Sigmoid colon (tissue), 7 donors: ENCODE measurements at places on chromosomes 6 and 20.

DNA sequence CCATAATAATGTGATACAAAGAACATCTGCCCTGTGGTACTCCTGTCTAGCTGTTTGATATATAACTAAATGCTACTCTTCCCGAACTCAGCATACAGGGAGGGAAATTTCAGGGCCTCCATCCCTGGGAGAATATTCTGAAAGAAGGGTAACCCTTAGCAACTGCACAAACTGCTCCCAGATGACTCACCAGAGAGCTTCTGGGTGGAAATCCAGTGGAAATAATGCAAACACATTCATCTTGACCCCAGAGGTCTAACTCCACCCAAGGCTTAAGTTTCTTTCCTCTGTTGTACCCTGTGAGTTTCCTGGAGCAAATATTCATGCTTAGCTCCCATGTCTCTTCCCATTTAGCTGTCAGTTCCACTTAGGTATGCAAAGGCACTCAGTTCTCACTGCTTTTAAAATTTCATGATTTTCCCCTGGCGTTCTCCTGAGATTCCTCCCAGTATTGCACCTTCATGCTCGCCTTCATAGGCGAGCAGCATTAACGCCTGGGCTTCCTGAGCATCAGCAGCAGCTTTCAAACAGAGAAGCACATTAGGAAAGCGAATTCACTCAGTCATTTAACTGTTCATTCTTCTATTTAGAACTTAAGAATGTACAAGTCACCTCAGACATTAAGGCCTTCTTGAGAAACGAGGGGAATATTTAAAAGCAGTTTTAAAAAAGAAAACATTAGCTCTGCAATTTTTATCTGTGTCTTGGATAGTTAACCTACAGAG, 43.8 kb upstream of the LAMA4 start:
- DNase-seq, result no peak
- H3K4me1 ChIP-seq, result peaks cover 13% of the 10 kb centered on the region
- peak overlapping the region; percentile 56 for H3K27ac ChIP-seq
- H3K27me3 ChIP-seq, result no peaks in the 10 kb centered on the region
- H3K4me3 ChIP-seq, result no peak overlapping the region

- no peak for DNase-seq
- no peak overlapping the region for H3K4me3 ChIP-seq
- no peaks in the 10 kb centered on the region for H3K4me1 ChIP-seq
Measured at GRCh38 chr6:106751501-106752252, 122.3 kb downstream of the QRSL1 start.

GRCh38 chr20:45552456-45552855, 5.3 kb upstream of the EPPIN start:
- no peaks in the 10 kb centered on the region for H3K36me3 ChIP-seq
- no peak for DNase-seq
- H3K27me3 ChIP-seq, result no peaks in the 10 kb centered on the region
- H3K4me1 ChIP-seq, result no peaks in the 10 kb centered on the region
- H3K27ac ChIP-seq, result no peak overlapping the region

DNA sequence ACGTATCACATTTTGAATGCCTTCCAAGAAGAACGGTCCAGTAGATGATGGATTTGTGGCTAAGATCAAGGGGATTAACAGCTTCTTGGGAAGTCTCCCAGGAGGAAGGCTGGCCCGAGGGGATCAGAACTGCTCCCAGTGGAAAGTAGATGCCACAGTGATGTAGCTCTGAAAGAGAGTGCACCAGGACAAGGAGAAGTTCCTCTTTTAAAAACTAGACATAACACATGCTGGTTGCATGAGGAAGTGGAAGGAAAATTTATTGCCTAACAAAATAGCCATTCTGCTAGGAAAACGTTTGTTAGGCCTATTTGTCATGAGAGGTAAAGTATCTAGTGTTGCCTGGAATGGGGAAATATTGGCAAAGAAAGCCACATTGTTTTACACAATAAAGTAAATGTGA, 87.8 kb downstream of the CDH26 start:
- no peak overlapping the region for H3K27ac ChIP-seq
- no peak overlapping the region for H3K4me3 ChIP-seq
- no peaks in the 10 kb centered on the region for H3K4me1 ChIP-seq
- H3K27me3 ChIP-seq, result peaks cover 4% of the 10 kb centered on the region
- no peaks in the 10 kb centered on the region for H3K36me3 ChIP-seq

GRCh38 chr6:66558189-66558588, 851.2 kb upstream of the EYS start:
- H3K36me3 ChIP-seq, result no peaks in the 10 kb centered on the region
- no peak for DNase-seq
- no peak overlapping the region for H3K27ac ChIP-seq
- no peaks in the 10 kb centered on the region for H3K4me1 ChIP-seq

DNA sequence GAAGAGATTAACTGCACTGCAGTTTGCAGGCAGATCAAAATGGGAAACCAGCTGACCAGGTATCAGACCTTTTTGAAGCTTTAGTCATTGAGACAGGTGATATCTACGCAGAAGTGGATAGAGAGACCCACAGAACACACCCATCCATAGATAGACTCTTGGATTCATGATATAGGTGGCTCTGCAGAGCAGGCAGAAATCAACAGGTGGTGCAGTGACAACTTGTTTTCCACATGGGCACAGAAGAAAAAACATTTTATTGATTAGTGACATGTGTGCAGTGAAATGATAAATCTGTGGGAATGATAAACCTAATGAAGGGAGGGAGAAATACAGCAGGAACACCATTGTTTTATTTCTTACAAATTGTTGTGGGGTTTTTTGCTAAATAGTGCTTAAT, 45.2 kb downstream of the NUDT3 start:
- no peak overlapping the region for H3K4me3 ChIP-seq
- no peak overlapping the region for H3K27ac ChIP-seq
- H3K36me3 ChIP-seq, result no peaks in the 10 kb centered on the region
- H3K4me1 ChIP-seq, result peaks cover 3% of the 10 kb centered on the region
- H3K27me3 ChIP-seq, result no peaks in the 10 kb centered on the region
- DNase-seq, result no peak

DNA sequence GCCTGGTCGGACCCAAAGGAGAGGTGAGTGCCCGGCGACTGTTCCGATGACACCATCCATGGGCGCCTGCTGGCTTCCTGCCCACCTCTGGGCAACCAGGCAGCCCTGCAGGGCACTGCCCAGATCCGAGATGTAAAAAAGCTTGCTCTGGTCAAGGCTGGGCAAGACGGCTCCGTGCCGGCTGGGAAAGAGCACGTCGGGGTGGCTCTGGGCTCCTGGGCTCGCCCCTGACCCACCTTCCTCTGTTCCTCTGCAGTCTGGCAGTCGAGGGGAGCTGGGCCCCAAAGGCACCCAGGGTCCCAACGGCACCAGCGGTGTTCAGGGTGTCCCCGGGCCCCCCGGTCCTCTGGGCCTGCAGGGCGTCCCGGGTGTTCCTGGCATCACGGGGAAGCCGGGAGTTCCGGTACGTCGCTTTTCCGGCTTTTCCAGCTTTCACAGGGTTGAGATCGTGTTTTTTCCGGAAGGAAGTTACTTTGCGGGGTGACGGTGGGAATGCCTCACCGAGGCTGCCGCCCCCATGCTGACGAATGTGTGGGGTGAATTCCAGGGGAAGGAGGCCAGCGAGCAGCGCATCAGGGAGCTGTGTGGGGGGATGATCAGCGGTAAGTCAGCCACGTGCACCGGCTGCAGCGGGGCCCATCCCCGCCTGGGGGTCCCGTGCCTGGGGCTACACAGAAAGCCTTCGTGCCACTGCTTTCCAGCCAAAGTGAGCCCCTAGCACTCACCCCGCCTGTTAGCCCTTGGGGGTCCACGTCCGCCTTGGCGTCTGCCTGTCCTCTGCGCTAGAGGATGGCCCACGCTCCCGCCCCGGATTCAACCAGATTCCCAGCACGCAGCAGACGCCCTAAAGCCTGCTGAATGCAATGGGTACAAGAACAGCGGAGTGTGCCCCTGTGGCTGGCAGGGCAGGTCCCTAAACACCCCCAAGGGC, 19.3 kb downstream of the COL9A3 start:
- H3K27ac ChIP-seq, result no peak overlapping the region
- H3K4me1 ChIP-seq, result no peaks in the 10 kb centered on the region
- DNase-seq, result peak; percentile 65

DNA sequence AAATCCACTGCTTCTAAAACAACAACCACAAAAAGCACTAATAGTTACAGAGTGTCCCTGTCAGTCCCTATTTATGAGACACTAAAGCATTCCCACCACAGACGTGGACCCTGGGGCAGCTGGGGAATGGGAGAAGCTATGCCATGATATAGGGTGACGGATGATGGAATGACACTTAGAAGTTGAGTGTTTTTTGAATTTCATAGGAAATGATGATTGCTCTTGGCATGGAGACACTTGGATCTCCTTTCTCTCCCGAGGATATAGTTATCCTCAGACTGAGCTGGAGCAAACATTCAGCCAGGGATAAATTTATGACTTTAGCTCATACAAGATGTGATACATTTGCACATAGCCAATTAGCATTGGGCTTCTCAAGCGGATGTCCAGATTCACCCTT, 151.2 kb downstream of the EDN3 start:
- H3K27me3 ChIP-seq, result peaks cover 38% of the 10 kb centered on the region
- no peaks in the 10 kb centered on the region for H3K36me3 ChIP-seq
- no peak overlapping the region for H3K27ac ChIP-seq
- no peak overlapping the region for H3K4me3 ChIP-seq

GRCh38 chr20:46073443-46073842, 16.3 kb downstream of the NCOA5 start:
- no peaks in the 10 kb centered on the region for H3K27me3 ChIP-seq
- H3K36me3 ChIP-seq, result peaks cover 12% of the 10 kb centered on the region
- DNase-seq, result no peak
- H3K27ac ChIP-seq, result no peak overlapping the region
- no peaks in the 10 kb centered on the region for H3K4me1 ChIP-seq
- H3K4me3 ChIP-seq, result no peak overlapping the region

- H3K27ac ChIP-seq, result no peak overlapping the region
- H3K36me3 ChIP-seq, result no peaks in the 10 kb centered on the region
- no peak overlapping the region for H3K4me3 ChIP-seq
Measured at GRCh38 chr6:39841291-39841690, 49.1 kb downstream of the DAAM2 start.

DNA sequence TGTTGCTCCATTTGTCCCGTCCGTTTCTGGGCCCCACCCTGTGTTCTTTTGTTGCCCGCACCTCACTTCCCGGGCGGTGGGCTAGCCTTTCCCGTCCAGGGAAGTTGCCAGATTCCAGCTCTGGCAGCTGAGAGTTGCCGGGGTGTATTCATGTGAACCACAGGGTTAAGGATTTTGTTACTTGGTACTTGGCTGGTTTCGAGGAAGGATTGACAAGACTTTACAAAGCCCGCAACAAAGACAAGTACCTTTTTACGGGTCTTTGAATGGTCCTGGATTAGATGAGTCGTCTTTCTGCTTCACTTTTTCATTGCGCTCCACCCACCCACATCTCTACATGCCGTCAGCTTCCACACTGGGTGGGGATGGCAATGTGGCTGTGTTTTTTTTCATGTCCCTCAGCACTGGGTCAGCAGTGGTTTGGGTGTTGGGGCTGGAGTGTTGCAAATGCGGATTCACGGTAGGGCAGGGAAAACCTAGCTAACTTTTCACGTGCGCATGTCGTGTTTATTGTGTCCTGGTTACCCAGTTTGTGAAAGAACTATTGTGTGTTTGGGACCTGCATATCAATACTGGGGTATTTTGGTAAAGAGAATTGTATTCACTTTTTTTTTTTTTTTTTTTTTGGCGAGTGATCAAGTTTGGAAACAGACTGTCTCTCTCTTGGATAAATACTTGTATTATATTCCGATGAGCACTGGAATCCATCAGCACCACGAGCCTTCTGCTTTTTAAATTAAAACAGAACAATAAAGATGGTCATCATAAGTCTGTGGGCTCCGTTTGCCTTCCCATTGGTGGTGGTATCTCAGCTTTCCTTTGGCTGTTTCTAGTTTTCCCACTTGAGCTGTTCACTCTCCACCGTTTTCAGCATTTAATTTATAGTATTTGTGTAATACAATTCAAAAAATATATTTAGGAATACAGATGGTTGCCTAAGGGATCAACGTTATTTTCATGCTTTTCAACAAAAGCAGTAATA, 1.2 kb downstream of the DUSP22 start:
- H3K27me3 ChIP-seq, result no peaks in the 10 kb centered on the region
- peak overlapping the region; percentile 58 for H3K4me3 ChIP-seq
- peaks cover 16% of the 10 kb centered on the region for H3K4me1 ChIP-seq
- DNase-seq, result peak; percentile 82

DNA sequence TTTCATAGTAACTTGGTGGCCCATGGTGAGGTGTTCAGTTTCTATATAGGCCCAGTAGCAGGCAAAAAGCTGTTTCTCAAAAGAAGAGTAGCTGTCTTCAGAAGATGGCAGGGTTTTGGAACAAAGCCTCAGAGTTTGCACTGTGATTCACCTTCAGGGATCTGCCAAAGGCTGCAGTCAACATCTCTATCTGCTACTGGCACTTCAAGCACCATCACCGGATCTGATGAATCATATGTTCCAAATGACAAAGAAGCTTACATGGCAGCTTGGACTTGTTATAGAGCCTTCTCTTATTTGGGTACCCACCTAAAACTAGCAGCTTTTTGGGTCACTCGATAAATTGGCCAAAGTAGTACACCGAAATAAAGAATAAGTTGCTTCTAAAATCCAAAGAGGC, 39.5 kb downstream of the PKIB start:
- no peaks in the 10 kb centered on the region for H3K36me3 ChIP-seq
- no peak overlapping the region for H3K27ac ChIP-seq
- no peaks in the 10 kb centered on the region for H3K4me1 ChIP-seq
- H3K4me3 ChIP-seq, result no peak overlapping the region

GRCh38 chr6:167058261-167058660, 59.1 kb downstream of the CEP43 start:
- no peaks in the 10 kb centered on the region for H3K36me3 ChIP-seq
- no peak overlapping the region for H3K4me3 ChIP-seq
- no peaks in the 10 kb centered on the region for H3K27me3 ChIP-seq

GRCh38 chr6:56278171-56278591, 30.8 kb upstream of the COL21A1 start:
- DNase-seq, result no peak
- no peak overlapping the region for H3K4me3 ChIP-seq
- H3K4me1 ChIP-seq, result no peaks in the 10 kb centered on the region

DNA sequence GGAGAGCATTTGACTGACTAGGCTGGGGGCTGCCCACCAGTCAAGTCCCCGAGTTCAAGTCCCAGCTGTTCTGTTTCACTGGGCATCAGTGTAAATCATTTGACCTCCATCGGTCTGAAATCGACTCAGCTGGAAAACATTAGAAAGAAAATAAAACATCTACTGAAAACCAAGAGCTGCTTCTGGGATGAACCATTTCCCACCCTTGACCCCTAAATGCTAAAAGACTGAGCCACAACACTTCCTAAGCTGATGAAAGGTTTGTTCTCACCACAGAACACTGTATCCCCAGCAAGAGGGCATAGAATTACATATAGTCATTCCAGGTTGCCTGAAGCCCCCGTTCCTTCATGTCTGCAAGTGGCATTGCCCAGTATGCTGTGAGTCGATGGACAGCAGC, 237.0 kb upstream of the TAB2 start:
- peak overlapping the region; percentile 83 for H3K27ac ChIP-seq
- no peaks in the 10 kb centered on the region for H3K36me3 ChIP-seq
- H3K4me1 ChIP-seq, result peaks cover 45% of the 10 kb centered on the region
- no peak for DNase-seq
- no peaks in the 10 kb centered on the region for H3K27me3 ChIP-seq
